ENCODE measurements at places on chromosomes 13 and 19. TPM values are rescaled to one million over a fixed set of nuclear protein-coding genes. Genes with fewer than 3 reads are reported as not detected.

DNA sequence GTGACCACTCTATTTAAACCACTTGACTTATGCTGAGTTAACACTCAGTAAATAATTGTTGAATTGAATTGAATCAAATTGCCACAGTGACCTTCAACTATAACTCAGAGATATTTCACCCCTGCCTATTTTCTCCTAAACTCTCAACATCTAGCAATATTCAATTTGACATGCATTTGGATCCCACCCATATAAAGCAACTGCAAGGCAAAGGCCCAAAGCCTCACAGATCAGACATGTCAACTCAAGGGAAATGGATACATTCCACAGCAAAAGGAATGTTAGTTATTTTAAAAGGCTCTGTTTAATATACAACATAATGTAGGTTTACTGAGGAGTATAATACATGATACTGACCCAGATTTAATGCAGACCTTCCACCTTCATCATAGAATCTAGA, 107.4 kb downstream of the KCTD12 start:
- no peak for DNase-seq

- no peak for DNase-seq
These were observed 88.9 kb upstream of the RNF113B start for GRCh38 chr13:98265692-98266551.

The KLK12 gene
- not detected for total RNA-seq

The ZNF560 gene
- not detected for total RNA-seq

The OR4F17 gene
- total RNA-seq: not detected

DNA sequence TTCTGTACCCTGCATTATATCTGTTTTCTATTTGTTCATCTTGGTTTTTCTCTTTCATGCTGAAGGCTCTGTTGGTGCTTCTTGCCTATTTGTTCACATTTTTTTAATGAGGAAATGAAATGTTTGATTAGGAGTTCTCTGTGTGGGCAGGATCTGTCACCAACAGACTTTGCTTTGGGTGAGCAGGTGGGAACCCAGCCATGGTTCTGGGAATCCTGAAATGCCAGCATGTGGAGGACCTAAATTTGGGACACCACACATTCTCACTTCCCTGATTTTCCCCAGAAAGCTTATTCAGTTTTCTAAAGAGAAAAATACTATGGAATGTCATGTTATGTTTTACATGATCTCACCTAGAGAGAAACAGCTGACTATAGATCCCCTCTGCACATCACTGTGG, 34.0 kb downstream of the TPT1 start:
- no peak for DNase-seq

The HAUS5 gene
- total RNA-seq: 37.3 TPM

The ZNF66 gene
- total RNA-seq: 8.6 TPM

GRCh38 chr19:35177377-35178274, 23.1 kb downstream of the FXYD5 start:
- no peak for DNase-seq

All from CD8-positive, alpha-beta memory T cell (primary cell).